GM18507 (cell line): ENCODE measurements at places on chromosomes 2 and 18.

DNA sequence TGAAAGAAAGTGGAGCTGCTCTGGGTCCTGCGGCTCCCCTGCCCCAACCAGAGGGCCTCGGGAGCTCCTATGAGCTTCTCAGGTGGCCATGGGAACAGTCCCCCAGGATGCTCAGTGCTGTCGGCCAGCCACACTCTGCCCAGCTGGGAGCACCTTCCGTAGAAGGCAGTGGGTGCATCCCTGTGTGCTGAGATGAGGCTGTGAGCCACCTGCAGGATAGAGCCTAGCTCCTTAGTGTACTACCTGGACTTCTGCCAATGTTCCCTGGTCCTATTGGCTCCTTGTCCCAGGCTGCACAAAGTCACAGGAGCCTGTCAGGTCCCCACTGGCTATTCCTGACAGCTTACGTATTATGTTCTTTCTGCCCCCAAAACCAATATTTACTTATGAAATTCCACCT, 16.1 kb downstream of the PRELID3A start:
- DNase-seq: no peak

- no peak for DNase-seq
These were observed 64.9 kb downstream of the ACTR2 start for GRCh38 chr2:65292461-65293011.

- no peak for DNase-seq
These were observed 130.1 kb upstream of the CDH20 start for GRCh38 chr18:61203151-61203550.

GRCh38 chr18:9950289-9951016, 36.6 kb downstream of the VAPA start:
- no peak for DNase-seq

DNA sequence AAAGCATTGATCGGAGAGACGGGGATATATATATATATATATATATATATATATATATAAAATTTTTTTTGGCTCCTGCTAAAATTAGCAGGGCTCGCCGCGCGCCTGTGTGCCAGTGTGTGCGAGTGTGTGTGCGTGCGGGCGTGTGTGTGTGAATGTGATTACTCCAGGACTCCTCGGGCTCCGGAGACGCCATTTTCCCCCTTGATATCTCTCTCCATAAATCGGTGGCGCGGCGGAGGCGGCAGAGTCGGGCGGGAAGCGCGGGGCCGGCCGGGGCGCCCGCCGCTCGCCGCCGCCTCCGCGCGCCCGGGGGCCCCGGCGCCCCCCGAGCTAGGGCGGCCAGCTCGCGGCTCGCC, 795 bp upstream of the SETBP1 start:
- no peak for DNase-seq

DNA sequence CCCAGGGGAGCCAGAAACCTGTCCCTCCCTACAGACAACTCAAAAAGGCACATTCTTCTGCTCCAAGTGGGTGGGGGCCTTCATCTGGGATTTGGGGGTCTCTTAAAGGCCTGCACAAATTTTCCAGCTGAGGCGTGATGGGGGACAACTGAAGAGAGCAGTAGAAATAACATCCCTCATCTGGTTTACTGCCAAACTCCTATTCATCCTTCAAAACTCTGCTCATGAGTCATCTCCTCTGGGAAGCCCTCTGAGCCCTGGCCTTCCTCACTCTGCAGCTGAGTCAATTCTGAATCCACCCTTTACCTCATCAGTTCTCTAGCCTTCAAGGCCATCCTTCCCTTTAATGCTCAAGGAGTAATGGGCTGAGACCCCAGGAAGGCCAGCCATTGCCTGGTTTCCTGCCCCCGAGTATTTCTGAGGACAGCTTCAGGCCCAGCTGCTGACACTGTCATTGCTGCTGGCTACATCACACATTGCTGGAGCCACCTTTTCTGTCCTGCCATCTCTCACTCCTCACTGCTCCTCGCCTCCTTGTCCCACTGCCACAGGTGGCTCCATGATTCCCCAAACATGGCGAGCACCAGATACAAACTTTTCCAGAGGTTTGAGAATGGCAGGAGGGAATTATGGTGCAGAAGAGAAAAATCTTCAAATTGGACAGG, 32.2 kb upstream of the GLI2 start:
- DNase-seq: no peak

DNA sequence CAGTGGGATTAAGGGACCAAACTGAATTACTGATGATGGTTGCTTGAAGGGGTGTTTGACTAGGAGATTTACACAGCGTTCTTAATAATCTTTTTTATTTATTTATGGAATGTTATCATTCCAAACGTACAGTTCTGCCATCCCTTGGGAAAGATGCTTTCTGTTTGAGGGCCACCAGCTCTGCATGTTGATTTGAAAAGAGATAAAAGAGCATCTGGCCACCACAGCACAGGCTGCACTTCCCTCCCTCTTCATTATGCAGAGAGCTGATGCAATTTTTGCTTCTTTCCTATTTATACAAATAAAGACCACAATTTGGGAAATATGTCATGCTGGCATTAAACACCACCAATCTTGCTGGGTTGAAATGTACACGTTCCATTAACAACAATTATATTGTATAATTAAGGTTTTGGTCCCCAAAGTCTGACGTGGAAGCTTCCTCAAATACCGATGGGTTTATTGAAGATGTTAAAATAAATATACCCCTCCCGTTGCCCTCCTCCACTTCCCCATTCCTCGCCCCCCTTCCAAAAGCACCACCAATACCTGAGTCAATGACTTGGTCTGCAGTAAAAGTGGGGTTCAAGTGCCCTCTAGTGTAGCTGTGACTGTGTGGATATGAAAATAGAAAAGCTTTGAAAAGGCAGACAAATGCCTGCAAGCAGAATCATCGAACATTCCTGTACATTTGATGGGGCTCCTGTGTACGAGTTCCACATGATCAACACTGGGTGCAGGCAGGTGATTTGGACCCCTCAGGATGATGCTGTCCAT, 211.9 kb downstream of the HRH4 start:
- DNase-seq: no peak

GRCh38 chr18:10116574-10116973, 202.8 kb downstream of the VAPA start:
- no peak for DNase-seq

DNA sequence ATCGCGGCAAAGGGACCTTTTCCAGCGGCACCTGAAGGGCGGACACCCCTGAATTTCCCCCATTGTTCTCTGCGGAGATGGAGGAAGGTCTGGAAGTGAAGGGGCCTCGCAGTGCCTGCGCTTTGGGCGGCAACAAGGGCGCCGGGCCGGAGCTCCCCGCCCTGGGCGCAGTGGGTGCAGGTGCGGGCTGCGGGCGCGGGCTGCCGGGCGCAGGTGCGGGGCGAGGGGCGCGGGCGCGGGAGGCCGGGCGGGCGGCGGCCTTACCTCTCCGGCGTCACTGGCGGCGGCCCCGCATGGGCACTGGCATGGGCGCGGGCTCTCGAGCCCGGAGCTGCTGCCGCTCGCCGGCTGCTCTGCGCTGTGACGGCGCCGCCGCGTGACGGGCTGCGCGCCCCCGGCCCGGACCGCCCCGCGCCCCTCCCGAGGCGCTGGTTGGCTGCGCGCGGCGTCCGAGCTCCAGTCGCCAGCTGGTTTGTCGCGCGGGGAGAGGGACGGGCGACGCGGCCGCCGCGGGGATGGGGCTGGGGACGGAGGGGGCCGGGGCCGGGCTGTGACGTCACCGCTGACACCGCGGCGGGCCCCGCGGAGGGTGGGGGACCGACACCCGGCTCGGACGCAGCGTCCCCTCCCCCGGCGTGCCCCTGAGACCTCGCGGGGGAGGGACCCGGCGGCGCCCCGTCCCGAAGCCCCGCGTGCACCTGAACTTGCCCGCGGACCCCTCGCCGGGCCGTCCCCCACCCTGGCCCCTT, at the start of gene KIF1A:
KIF1A (minus strand) TSS at position 362 of the 749 bp plus-strand sequence. CDS start 22,467 bp downstream, outside the sequence.
- no peak for DNase-seq

- no peak for DNase-seq
These were observed 15.9 kb downstream of the FAM210A start for GRCh38 chr18:13710414-13710831.

DNA sequence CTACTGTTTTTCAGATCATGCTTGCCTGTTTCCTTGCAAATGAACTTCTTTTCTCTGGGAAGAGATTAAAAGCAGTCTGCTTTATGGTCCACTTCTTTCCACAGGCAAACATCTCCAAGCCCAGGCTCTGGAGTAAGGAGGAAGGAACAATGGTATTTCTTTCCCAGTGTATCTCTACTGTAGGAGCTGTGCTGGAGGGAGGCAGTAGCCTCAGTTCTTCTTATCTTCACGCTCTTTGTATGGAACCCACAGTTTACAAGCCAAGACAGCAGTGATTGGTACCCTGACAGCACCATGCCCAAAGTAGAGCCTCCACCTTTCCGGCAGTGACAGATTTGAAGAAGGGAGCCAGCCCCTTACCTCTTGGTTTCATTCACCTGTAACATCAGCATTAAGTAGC, 35.2 kb downstream of the SPOPL start:
- no peak for DNase-seq

DNA sequence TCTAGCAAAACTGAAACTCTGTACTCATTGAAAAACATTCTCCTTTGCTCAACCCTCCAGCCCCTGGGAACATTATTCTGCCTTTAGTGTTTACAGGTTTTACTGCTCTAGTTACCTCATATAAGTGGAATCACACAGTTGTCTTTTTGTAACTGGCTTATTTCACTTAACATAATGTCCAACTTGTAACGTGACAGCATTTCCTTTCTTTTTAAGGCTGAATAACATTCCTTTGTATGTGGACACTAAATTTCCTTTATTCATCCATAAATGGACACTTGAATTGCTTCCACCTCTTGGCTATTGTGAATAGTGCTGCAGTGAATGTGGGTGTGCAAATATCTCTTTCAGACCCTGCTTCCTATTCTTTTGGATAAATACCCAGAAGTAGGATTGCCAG, 144.9 kb downstream of the ACTR3 start:
- DNase-seq: no peak

DNA sequence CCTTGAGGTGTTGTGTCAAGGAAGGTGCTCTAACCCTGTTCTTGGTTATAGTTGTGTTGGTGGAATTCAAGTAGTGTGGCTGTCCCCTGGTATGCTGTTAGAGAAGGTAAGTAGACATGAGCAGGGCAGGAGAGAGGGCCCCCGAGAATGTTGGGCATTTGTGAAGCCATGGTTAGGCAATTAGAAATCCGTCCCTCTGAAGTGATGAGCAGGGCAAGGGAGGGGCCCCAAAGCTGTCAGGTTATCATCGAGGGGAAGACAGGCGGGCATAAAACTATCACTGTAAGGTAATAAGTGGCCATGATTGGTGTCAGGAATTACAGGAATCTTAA, 5.2 kb downstream of the XRCC5 start:
- no peak for DNase-seq

DNA sequence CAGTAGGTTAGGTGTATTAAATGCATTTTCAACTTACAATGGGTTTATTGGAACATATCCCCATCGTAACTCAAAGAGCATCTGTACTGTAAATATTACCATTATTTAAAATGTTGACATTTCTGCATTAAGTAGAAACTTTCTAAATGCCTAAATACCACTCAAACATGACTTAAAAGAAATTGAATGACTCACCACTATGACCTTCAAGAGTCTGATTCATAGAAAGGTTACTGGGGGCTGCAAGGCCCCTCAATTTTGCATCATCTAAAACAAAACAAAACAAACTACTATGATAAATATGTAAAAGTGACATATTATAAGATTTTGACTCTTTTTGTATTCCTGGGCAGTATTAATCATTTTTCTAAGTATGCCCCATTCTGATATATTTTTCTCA, 7.6 kb downstream of the WDR35 start:
- DNase-seq: no peak

- DNase-seq: no peak
These were observed 94.6 kb downstream of the RTP5 start for GRCh38 chr2:241964133-241964532.

GRCh38 chr2:100619951-100620350, 57.2 kb downstream of the PDCL3 start:
- no peak for DNase-seq

GRCh38 chr2:30223413-30223874, 7.9 kb upstream of the LBH start:
- DNase-seq: no peak

- no peak for DNase-seq
These were observed 48.6 kb downstream of the LINC00305 start for GRCh38 chr18:64100116-64100922.

DNA sequence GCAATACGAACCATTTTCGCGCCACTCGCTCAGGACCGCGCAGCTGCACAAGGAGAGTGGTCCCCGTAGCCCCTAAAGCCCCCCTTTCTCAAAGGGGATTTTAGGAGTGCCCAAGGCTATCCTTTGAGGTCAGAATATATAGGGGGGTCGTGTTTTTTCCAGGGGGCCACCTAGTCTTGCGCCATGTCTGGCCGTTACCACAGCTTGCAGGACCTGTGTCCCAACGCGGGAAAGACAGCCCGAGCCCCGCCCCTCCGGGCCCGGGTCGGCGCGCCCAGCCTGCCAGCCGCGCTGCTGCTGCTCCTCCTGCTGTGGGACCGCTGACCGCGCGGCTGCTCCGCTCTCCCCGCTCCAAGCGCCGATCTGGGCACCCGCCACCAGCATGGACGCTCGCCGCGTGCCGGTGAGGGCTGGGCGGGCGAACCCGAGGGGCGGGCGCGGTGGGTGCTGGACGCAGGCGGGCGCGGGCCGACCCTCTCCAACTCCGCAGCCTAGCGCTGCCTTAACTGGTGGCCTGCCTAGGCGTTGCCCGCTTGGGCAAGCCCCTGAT, at the start of gene CDCA7:
CDCA7 (plus strand) TSS at position 291 of the 550 bp plus-strand sequence; CDS start at position 383, 92 bp downstream.
- peak; percentile 58 for DNase-seq

GRCh38 chr18:50284255-50284885, 3.0 kb upstream of the MBD1 start:
- no peak for DNase-seq

- DNase-seq: no peak
These were observed 19.6 kb upstream of the TMEM200C start for GRCh38 chr18:5914951-5915350.

- no peak for DNase-seq
These were observed 106.9 kb downstream of the FBXO15 start for GRCh38 chr18:74040459-74041332.

DNA sequence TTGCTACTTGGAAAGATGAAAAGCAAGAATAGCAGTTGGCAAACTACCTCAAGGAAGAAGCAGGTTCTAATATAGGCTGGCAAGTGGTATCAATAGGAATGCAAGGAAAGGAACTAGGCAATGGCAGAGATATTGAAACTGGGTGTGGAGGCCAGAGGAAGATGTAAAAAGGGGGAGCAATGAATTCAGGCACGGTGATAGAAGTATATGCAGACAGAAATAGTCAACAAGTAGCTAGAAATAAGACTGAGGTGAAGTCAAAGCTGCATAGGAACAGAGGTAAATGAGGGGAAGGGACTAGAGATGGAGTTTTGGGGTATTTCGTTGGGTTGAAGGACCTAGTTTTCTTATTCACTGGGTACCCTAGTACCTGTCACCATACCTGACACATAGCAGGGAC, 4.1 kb downstream of the PCBP1 start:
- no peak for DNase-seq

GRCh38 chr2:221042926-221043325, 529.2 kb downstream of the EPHA4 start:
- DNase-seq: no peak

DNA sequence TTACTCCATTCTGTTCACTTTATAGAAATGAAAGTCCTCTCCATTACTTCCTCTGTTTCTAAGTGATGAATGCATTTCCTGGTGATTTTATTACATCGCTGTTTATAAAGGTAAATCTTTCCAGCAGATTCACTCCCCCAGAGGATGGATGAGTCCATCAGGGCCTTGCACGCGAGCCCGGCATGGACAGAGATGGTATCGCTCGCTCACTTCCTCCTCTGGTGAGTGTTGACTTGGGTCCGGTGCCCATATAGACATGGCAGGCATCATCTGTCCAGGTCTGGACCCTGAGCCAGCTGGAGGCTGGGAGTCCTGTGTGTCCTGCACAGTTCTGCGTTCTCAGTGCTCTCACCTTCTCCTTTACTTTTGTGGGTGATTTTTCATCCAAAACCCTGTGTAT, 733.6 kb upstream of the SALL3 start:
- no peak for DNase-seq

GRCh38 chr2:143802242-143802641, 673.0 kb downstream of the ARHGAP15 start:
- DNase-seq: no peak
